Stimulated activated CD4-positive, alpha-beta T cell treated with anti-CD3 and anti-CD28 coated beads, Interleukin-15, amount 100 ng/mL, for 1 hour (primary cell): ENCODE measurements at places on chromosomes 5 and 9.
A peak's percentile ranks its signal among the peaks of the same experiment; 100 is the strongest.

GRCh38 chr5:145846081-145846480 is 10.9 kb upstream of the PRELID2 start:
- DNase-seq, result no peak

DNA sequence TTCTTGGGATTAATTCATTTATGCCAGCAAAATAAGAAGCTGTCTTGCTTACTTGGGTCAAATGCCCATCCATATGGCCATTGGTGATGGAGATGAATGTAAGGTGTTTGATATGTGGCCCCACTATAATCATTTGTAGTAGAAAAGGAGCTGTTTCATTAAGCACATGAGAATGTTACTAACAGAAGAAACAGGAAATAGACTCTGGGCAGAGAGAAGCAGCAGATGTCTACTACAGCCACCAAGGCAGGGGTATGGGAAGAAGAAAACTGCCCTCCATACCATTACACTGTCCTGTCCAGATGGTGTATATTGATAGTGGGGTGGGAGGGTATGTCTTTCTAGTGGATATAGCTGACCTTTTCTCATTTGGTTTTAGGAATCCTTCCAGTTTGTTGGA is 386.6 kb upstream of the CLINT1 start:
- no peak for DNase-seq

GRCh38 chr5:132183723-132184122 is 43.9 kb downstream of the P4HA2 start:
- DNase-seq, result no peak

DNA sequence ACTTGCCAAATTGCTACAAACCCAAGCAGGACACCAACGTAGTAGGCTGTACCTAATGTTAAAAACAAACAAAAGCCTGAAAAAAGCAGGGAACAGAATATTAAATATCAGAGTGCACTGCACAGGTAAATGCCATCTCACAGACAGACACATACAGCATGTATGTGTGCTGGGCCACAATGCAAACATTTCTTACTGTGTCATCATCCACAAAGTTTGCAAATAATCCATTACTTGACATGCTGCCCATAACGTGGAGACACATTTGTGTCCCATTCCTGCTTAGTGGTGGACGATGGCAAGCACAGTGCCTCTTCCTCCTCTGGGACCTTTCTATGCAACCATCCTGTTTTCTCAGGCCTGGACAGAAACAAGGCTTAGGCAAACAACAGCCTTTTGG is 44.7 kb downstream of the GOLM1 start:
- no peak for DNase-seq

DNA sequence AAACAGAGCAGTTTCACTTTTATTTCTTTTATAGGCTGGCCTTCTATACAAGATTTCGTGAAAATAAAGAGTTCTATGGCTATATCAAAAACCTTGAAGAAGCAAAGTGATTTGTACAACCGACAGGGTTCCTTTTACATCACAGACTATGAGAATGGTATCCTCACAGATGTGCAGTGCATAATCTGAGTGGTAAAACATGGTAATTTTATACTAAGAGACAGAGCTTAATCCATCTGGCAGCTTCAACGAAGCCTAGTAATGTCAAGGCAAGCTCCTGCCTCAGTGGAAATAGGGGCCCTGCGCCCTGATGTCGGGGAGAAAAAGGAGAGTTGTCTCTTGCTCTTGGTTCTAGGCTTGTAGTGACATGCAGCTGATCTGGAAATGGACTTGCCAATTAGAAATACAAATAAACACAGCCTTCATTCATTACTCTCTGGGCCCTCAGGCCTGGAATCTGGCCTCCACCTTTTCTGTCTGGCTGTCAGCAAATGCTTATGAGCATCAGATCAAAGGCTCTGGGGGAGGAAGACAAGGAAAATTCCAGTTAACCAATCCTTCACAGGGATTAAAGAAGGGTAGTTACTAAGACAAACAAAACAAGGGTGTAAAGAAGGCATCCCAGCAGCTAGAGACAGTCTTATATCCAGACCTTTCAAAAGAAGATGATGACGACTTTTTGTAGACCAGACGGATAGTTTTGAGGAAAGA is 33.6 kb upstream of the TRIM32 start:
- no peak for DNase-seq

DNA sequence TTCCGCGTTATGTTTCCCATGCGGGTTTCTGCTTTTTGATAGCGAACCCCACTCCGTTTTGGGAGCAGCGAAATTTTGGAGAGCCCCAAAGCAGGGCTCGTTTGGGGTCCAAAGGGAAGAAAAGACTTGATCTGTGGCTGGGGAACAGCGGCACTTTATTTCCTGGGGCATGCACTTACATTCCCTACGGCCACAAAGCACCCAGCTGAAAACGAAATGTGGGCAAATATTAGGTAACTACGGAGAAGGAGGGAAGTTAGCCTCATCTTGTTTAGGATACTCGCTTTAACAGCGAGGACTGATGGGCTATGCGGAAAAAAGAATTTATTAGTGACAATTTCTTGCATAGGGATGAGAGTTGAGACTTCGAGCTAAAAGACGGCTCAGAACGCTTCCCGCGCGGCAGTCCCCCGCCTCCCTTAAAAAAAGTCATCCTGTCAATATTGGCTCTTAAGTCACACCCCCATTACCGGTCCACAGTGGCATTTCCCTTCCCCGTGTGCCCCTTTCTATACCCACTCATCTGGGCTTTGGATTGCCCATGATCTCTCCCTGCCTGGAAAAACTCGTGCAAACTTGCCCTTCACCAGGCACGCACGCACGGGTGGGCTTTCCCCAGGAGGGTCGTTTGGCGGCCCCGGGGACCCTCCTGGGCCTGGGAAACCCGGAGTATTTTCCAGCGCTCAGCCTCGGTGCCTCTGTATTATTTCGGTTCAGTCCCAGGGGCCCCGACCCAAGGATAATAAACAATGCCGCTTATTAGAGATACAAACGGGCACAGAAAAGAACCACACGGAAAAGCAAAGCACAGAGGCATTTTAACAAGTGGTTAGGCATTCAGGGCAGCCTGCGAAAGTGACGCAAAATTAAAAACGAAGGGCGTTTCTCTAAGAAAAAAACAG is 35.8 kb upstream of the NFIB start:
- no peak for DNase-seq

DNA sequence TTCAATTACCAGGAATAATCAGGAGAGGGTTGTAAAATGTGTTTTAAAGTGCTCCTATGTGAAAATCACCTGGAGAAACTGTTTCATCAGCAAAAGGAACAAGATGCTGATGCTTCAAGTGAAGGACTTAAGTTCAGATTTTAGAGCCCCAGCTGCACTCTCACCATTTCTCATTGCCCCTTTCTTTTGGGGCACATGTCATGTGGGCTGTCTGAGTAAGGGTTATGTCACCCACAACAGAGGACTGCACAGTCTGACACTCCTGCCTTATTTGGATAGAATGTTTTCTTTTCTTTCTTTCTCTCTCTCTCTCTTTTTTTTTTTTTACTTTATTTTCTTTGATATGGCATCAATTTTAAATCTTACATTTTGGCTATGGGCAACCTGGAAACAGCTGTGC is 204.1 kb upstream of the EFNA5 start:
- no peak for DNase-seq

GRCh38 chr9:127128341-127129072 is 6.1 kb upstream of the ANGPTL2 start:
- DNase-seq, result no peak

DNA sequence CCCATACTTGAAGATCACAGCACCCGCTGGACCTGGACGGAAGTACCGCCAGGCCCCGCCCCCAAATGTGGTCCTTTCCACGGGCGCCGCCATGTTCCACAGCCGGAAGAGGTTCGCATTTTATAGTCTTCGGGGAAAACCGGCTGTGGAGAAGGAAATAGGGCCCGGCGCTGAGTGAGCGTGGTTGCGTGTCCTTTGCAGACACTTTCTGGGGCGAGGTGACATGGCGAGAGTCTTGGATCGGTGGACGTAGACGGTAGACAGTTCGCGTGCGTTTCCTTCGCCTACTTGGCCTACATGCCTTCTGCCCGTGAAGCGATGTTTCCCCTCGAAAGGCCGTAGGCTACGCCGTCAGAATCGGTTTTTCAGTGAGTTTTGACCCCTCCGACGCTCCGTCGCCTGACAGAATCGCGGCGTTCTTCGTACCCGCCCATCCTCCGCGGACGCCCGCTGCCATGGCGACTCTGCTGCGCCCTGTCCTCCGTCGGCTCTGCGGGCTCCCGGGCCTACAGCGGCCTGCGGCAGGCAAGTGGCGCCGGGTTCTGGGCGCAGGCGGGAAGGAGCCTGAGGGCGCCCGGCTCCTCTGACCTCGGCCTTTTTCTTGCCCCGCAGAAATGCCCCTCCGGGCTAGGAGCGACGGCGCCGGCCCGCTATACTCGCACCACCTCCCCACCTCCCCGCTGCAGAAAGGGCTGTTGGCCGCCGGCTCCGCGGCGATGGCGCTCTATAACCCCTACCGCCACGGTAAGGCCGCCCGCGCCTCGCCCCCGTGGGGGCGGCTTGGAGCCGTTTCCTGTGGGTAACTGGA is at the start of the genes COQ4 and TRUB2:
Gene COQ4 (plus strand): TSS at position 436 of the 808 bp plus-strand sequence. CDS start 20 bp downstream, at position 456.
Gene TRUB2 (minus strand): TSS at position 44 of the 808 bp plus-strand sequence. CDS start 39 bp downstream, at position 5.
- peak; percentile 86 for DNase-seq

GRCh38 chr5:59540366-59540765 is 353.2 kb downstream of the PDE4D start:
- no peak for DNase-seq
